ENCODE measurements at places on chromosomes 5 and 9.

DNA sequence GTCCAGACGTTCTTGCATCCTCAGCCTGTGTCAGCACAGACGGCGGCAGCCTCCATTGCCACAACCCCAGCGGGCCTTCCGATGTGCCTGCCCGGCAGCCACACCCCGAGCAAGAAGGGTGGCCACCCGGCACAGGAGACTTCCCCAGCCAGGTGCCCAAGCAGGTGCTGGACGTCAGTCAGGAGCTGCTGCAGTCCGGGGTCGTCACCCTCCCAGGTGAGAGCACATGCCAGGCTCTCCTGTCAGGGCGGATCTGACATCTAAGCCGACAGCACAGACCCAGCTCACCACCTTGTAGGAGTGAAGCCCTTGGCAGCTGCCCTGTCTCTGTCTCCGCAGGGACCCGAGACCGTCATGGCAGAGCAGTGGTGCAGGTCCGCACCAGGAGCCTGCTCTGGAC lies 48.3 kb upstream of the LRRC14B start:
- no peak for DNase-seq

GRCh38 chr5:176793343-176793699 lies 17.0 kb upstream of the UNC5A start:
- no peak for DNase-seq

DNA sequence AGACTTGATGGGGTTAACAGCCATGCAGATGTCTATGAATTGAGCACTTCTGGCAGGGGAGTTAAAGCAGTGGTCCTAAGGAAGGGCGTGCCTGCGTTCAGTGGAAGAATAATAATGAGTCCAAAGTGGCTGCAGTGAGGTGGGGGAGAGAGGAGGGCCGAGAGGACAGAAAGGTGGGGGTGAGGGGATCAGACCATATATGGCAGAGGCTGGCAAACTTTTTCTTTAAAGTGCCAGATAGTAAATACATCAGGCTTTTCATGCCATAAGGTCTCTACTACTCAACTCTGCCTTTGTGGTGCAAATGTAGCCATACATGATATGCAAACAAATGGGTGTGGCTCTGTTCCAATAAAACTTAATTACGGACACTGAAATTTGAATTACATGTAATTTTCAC lies 77.1 kb downstream of the STRBP start:
- DNase-seq = no peak

GRCh38 chr5:67206929-67207328 lies 10.3 kb upstream of the CD180 start:
- no peak for DNase-seq

DNA sequence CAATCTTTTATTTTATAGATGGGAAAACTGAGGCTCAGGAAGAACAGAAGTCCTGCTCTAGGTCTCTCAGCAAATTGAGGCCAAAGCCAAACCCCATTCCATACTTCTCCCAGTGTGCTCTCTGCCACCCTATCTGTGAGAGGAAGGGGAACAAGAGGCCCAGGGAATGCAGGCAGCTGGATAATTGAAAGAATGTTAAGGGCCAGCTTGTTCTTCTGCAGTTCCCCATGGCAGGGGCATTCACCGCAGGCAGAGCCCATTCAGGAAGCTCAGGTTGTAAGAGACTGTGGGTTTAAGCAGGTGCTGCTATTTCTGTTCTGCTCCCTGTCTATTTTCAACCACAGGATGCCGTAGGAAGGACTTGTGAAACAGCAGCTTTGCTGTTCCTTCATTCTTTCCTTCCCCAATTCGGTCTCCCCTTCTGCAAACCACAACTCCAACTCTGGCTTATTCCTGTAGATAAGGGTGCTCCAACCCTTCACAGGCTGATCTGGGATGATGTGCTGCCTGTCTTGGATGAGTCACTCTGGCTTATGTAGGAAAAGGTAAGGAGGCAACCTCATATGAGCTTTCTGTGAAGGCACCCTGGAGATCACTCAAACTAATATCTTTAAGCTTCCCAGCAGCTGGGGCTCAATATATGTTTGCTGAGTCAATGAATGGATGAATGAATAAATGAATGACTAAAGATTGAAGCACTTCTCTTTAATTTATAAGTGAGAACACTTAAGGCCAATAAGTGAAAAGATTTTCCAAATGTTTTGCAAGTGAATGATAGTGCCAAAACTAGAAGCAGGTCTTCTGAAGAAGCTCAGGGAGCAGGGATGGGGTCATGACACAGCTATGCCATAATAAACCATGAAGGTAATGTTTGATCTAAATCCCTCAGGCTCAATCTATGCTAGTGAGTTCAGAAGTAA lies 377.6 kb downstream of the BRINP1 start:
- no peak for DNase-seq

- no peak for DNase-seq
Observed at GRCh38 chr9:128969491-128969890, 22.0 kb downstream of the NUP188 start.

DNA sequence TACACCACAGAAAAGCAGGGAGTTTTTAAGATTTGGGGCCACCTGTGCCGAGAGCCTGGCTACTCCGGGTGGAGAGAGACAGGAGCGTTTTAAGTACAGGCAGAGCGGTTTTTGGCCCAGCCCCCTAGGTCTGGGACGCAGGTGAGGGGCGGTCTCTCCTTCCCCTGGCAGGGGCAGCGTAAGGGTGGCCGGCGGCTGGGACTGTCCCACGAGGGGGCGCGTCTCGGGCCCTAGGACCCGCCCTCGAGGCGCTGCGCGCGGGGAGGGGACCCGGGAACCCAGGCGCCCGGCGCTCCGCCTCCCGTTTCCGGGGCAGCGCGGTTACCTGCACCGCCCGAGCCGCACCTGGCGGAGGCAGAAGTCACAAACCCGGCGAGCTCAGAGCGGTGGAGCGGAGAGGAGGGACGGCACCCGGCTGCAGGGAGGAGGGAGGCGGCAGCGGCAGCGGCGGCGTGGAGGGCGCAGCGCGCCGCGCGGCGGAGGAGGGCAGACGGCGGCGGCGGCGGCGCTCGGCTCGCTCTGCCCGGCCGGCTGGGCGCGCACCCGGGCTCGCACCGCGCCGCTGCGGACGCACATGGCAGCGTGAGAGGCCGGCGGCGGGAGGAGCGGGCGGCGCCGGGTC lies at the start of gene WWC1:
Gene WWC1, plus strand, starts transcription at position 304 of the 622 bp plus-strand sequence. CDS start 508 bp downstream, outside the sequence.
- DNase-seq = no peak

GRCh38 chr5:125847561-125847960 lies 575.6 kb upstream of the GRAMD2B start:
- DNase-seq = no peak

GRCh38 chr5:180067986-180068385 lies 3.6 kb downstream of the RNF130 start:
- DNase-seq = no peak

- DNase-seq = no peak
Observed at GRCh38 chr9:115671963-115672305, 481.7 kb upstream of the PAPPA start.

DNA sequence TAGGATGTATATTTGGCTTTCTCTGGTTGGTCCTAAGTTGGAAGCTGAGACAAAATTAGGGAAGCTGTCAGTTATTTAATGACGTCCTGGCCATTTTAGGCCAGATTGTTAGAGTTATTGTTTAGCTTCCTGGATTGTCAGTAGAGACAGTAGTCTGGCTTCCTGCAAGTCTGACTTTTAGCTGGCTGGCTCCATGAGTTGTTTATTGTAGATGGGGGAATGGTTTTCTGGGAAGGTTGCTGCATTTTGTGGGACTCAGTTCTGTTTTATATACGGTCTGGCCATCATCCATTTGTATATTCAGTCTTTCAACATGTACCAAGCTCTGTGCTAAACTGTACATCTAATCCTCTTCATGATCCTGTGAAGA lies 68.3 kb downstream of the SGCD start:
- no peak for DNase-seq

GRCh38 chr5:90071066-90071465 lies 338.5 kb downstream of the CETN3 start:
- DNase-seq = no peak

DNA sequence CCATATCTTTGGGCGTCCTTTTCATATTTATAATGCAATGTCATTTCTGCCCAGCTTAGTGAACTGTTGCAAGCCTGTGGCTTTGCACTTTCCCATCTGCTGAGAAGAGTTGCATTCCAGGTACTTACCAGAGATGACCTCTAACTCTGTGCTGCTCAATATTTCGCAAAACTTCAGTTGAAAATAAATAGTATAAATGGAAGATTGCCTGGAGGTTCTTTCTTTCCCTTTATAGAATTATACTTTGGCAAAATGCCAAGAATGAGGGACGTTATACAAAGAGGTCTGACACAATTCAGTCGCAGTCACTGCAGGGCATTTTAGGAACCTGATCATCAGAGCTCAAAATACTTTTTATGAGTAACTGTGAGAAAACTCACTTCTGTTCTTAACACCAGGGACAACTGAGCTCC lies 18.9 kb upstream of the VLDLR start:
- no peak for DNase-seq

DNA sequence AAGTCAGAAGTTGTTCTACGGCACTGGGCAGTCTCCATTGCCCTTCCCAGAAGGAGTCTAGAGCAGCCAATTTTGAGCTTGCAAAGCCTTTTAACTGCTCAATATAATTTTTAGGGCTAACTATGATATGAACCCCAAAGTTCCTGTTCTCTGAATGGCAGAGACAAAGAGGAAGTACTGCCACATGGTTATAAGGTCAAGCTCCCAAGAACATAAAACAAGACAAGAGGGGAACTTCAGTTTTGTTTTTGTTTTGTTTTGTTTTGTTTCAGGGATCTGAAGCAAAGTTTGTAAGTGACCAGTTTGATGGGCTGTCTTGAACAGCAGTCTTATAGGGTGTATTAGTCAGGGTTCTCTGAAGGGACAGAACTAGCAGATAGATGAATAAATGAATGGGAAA lies 11.9 kb upstream of the SMC2 start:
- no peak for DNase-seq

DNA sequence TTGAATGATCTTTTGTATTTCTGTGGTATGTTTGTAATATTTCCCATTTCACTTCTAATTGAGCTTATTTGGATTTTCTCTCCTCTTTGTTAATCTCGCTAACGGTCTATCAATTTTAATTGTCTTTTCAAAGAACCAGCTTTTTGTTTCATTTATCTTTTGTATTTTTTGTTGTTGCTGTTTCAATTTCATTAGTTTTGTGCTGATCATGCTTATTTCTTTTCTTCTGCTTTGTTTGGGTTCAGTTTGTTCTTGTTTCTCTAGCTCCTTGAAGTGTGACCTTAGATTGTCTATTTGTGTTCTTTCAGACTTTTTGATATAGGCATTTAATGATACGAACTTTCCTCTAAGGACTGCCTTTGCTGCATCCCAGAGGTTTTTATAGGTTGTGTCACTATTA lies 28.4 kb upstream of the SNCAIP start:
- DNase-seq = no peak

DNA sequence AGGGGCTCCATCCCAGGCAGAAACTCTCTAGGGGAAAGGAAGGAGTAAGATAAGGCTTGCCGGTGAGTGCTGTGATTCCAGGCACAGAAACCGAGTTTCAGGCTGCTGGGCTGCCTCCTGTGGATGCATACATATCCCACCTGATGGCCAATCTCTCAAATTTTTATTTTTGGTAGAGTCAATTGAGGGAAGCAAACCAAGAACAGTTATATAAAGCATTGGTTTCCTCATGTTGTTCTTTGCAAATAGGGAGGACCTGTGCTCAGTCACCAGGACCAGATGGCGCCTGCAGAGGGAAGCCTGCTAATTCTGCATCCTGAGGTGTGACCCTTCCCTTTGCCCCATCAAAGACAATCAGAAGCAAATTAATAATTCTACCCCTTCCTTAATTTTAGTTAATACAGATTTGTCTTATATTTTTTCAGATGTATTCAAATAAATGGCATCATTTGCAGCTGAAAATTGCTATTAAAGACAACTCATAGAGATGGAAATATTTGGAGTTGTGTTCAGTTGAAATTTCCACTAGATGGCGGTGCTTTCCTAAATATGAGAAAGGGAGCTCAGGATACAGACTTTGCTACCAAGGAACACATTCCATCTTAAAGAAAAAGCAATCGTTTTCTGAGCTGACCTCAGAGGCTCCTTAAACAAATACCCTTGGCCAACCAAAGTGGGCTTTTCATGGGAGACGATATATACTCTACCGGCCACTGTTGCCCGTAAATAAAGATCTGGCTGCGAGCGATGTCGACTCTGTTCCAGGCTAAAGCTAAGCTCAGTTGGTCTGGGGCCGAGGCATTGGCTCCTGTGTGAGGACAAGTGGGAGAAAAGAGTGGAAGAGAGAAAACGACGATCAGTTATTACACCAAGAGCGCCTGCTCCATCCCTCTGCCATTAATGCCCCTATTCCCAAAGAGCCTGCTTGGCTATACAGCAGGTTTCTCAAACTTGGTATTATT lies 225.7 kb upstream of the KLF9 start:
- no peak for DNase-seq

DNA sequence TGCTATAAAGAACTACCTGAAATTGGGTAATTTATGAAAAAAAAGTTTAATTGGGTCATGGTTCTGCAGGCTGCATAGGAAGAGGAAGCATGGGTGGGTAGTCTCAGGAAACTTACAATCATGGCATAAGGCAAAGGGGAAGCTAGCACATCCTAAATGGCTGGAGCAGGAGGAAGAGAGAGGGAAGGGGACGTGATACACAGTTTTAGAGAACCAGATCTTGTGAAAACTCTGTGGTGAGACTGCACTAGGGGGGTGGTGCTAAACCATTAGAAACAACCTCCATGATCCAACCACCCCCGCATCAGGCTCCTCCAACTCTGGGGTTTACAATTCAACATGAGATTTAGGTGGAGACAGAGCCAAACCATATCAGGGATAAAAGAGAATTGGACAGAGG lies 624.2 kb downstream of the PRR16 start:
- DNase-seq = no peak

- no peak for DNase-seq
Observed at GRCh38 chr5:6080930-6081726, 297.2 kb downstream of the MED10 start.

DNA sequence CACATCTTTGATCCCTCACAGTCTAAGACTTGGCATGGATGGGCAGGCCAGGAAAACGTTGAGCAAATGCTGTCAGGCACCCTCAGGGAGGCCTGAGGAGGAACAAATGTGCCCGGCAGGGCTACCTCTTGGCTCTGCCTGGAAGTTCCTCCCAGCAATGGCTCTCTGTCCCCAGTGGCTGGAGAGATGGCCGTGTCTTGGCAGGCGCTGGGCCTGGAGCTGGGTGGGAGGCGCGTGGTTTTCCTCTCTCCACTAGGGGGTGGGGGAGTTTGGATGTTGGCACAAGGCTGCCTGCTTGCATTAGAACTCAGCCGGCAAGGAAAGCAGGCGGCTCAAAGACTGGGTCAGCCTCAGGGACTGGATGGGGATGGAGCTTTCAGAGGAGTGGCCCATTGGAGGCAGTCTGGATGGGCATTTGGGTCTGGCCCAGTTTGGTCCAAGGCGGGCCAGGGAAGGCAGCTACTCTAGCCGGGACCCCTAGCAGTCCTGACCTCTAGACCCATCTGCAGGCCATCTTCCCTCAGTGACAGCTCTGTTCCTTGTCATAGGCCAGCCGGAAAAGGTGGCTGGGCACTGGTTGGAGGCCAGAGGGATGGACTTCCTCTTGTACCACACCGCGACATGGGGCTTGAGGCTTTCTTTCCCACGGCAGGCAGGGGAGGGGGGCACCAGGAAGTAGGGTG lies 68.2 kb upstream of the STC2 start:
- no peak for DNase-seq

All from cortex of kidney (tissue), 1 donor.